ENCODE measurements at places on chromosomes 2 and 18.

- DNase-seq, result no peak
These were observed 45.3 kb upstream of the CCBE1 start for GRCh38 chr18:59742325-59743111.

DNA sequence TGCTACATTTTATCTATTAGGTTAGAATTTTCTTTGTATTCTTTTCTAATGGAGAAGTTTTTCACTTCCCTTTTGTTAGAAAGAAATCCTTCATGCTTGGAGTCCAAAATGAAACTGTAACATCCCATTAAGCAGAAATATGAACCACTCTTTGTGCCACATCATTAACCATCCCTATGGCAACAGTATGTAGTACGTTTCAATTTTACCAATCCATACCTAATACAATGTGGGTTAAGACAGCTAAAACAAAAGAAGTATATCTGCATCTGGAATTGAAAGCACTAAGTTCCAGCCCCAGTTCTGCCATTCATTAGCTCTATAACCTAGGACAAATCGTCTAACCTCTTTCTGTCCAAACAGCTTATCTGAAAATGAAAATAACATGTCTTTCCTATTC lies 409.2 kb upstream of the SPHKAP start:
- no peak for DNase-seq

DNA sequence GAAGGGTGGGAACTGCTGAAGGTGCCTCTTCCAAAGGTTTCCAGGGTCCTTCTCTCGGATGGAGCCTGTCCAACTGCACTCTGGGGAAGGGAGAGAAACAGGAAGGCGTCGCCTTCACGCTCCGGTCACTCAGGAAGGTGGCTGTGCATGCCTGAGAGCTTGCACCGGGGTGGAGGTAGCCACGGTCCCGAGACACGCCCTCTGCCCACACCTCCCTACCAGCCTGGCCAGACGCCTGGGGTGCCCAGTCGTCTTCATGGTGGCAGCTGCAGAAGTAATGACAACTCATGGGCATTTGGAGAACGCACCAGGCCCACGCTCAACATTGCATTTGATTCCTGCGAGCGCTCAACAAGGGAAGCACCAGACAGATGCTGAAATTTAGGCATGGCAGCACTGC lies 59.9 kb downstream of the ADNP2 start:
- no peak for DNase-seq

- DNase-seq, result peak; percentile 9
These were observed 131.3 kb upstream of the ACAA2 start for GRCh38 chr18:49944663-49945062.

DNA sequence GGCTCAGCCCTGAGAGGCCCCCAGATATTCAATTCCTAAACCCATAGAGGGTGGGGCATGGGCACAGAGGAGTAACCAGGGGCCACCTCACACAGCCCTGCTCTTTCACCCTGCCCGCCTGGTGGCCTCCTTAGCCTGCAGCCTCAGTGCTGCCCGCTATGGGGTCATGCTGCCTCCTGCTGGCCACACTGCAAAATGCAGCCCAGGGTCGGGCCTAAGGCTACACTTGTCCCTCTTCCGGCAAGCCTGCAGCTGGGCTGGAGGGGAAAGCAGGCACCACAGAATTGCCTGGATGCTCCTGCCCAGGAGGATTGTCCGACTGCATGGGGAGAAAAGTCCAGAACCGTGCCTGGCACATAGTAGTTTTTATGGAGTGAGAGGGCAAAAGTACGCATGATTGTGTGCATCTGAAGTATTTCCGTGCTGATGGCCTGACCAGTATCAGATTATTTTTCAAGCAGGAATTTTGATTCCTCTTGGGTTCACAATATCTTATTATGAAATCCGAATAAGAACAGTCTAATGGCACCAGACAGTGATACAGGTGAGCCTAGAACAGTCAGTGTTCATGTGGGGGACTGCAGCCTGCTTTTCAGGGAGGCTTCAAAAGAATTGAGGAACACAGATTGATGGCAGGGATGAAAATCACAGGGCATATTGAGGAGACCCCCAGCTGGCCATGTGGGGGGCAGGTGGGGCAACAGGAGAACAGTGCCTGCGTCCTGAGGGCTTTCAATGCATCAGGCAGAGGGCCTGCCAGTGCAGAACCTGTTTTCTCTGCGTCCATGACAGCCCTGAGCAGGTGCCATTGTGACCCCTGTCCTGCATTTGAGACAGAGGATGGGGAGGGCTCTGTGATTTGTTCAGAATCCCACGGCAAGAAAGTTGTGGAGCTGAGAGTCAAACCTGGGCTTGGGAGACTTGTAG lies 51.2 kb upstream of the ALPP start:
- peak; percentile 52 for DNase-seq

GRCh38 chr2:108820482-108820881 lies 33.9 kb downstream of the CCDC138 start:
- no peak for DNase-seq

- no peak for DNase-seq
These were observed 9.3 kb downstream of the MAP4K4 start for GRCh38 chr2:101706819-101707177.

- DNase-seq, result no peak
These were observed 62.9 kb downstream of the VRK2 start for GRCh38 chr2:58109481-58109880.

DNA sequence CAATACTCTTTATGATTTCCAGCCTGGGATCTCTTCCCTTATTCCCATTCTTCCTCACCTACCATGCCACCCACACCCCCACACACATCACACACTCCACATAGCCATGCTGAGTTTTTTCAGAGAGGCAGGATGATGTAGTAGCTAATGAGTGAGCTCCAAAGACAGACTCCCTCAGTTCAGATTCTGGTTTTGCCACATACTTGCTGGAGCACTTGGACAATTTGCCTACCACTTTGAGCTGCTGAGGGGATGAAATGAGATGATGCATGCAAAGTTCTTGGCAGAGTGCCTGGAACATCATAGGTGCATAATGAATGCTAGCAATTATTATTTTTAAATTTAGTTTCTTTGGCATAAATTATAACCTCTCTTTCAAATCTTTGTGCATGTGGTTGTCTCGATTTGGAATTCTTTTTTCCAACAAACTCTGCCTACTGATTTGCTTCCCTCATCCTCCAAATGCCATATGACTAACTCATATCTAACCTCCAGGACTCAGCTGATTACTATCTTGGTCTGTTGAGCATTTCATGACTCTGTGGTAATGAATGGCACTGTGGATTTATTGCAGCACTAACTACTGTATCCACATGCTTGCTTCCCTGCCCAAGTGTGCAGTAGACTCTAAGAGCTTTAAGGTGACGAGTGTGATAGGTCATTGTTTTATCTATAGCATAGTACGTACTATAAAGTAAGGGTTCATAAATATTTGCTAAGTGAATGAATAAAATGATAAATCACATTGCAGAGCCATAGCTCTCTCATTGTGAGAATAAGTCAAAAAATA lies 99.1 kb downstream of the TACR1 start:
- no peak for DNase-seq

- DNase-seq, result no peak
These were observed 71.9 kb upstream of the GALNT5 start for GRCh38 chr2:157185476-157186227.

- DNase-seq, result no peak
These were observed 216.5 kb downstream of the GPD2 start for GRCh38 chr2:156652691-156653090.

DNA sequence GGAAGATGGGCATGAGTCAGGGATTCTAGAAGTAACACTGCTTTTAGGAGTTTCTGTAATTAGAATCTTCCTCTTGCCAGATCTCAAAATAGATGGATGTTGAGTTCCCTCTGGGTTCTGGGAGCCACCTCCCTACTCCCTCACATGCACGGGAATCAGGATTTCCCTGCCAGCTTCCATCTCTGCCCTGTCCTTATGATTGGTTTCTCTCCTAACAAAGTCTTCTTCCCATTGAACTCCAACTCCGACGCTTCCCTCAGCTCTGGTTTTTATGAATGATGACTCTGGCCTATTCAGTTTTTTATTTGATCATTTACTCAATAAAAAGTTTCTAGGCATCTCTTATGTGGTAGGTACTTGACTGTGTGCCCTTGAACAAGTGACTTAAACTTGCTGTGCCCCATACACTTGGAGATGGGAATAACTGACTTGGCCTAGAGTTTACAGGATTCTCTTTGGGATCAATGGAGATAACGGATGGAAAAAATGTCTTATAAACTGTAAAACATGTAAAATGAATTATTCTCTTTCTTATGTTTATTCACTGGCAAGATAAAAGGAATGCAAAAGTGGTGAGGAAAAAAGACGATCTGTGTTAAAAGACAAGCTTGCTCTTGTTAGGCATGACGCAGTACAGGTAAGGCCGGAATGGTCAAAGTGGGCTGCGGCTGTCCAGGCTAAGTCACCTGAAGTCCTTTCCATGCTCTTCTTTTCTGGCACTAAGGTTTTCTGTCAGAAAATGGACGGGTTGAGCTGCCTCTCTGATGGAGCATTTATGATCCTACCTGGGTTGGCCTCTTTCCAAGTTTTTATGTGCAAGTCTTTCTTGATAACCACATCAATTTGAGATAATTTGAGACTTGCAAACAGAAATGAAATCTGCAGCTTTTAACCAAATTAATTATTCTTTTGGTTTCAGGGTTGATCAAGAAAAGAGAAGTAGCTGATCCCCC lies 199.6 kb downstream of the MYCN start:
- DNase-seq, result no peak

- no peak for DNase-seq
These were observed 122.5 kb upstream of the RND3 start for GRCh38 chr2:150609831-150610582.

GRCh38 chr2:37570773-37571586 lies 100.5 kb downstream of the CDC42EP3 start:
- no peak for DNase-seq

- DNase-seq, result no peak
These were observed 183.5 kb upstream of the ZNF521 start for GRCh38 chr18:25535495-25535894.

GRCh38 chr2:68377137-68377780 lies 12.2 kb downstream of the PLEK start:
- no peak for DNase-seq

- no peak for DNase-seq
These were observed 73.5 kb downstream of the TNS1 start for GRCh38 chr2:217929272-217929671.

Data from SHP77 (cell line).